ENCODE measurements at places on chromosomes 7 and 10.

GRCh38 chr10:22379059-22379458 lies 33.8 kb downstream of the SPAG6 start:
- DNase-seq = no peak

- peak; percentile 94 for DNase-seq
Observed at GRCh38 chr10:22816298-22816653, 101.9 kb upstream of the PIP4K2A start.

GRCh38 chr10:91756286-91756685 lies 41.9 kb upstream of the TNKS2 start:
- no peak for DNase-seq

GRCh38 chr7:116653204-116653603 lies 18.8 kb upstream of the MET start:
- DNase-seq = peak; percentile 80

DNA sequence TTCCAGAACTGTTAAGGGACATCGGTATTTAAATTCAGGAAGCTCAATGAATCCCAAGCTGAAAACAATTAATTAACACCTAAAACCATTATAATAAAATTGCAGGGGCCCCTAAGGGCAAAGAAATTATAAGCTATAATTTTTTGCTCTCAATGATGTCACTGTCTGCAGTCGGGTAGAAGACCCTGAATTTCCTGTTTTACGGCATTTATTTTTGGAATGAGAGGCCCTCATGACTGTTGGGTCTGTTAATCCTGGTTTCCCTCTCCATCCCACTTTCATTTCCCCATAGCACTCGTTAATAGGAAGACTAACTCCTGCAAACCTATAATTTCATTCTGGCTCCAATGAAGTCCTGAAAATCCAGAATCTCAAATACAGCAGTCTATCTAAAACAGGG lies 25.8 kb upstream of the GPR37 start:
- peak; percentile 57 for DNase-seq

DNA sequence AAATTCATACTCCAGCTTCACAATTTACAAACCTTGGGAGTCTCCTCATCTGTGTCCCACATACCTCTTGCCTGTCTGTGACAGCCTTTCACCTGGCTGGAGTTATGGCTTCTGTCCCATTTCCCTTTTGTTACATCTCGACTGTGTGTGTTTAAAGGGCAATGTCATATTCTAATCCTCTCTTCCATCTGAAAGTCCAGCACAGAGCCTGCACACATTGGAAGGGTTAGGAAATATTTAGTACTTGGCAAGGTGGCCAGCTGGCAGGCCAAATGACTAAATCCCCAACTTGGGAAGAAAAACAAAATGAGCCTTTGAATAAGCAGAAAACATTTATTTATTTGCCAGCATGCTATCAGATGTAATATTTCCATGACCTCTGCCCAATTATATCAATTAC lies 120.1 kb upstream of the STK17A start:
- no peak for DNase-seq

- DNase-seq = no peak
Observed at GRCh38 chr7:33816106-33816505, 89.2 kb upstream of the BMPER start.

GRCh38 chr10:81961451-81962184 lies 86.6 kb downstream of the NRG3 start:
- no peak for DNase-seq

- DNase-seq = peak; percentile 71
Observed at GRCh38 chr7:83976302-83976701, 218.3 kb downstream of the SEMA3A start.

- DNase-seq = peak; percentile 84
Observed at GRCh38 chr7:103752995-103753394, 236.5 kb downstream of the RELN start.

- no peak for DNase-seq
Observed at GRCh38 chr10:69181433-69181832, 1.4 kb downstream of the SUPV3L1 start.

DNA sequence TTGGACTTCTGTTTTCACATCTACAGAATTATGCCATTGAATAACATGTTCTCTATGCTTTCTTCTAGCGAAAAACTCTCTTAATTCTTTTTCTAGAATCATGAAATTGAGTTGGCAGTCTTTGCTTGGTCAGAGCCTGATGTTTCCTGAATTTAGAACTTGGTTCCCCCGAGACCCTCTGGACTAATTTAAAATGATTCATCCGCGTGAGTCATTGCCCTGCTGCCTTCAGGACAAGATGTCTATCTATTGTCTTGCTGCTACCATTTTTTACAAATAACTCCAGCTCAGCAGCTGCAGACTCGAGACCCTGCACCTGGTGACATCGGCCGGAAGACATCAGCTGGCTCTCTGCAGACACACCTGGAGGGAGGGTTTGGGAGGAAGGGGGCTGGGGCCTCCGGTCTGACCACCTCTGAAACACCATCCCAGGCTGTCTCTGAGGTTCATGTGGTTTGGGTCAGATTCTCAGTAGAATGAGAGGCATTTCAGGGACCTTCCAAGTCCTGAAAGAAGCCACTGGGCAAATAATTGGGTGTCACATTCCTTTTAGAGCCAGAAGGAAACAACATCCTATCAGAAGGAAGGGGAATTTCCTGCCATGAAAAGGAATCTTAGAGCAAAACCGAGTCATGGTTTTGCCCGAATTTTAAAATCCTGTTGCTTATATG lies 20.9 kb upstream of the KLF6 start:
- DNase-seq = peak; percentile 96

DNA sequence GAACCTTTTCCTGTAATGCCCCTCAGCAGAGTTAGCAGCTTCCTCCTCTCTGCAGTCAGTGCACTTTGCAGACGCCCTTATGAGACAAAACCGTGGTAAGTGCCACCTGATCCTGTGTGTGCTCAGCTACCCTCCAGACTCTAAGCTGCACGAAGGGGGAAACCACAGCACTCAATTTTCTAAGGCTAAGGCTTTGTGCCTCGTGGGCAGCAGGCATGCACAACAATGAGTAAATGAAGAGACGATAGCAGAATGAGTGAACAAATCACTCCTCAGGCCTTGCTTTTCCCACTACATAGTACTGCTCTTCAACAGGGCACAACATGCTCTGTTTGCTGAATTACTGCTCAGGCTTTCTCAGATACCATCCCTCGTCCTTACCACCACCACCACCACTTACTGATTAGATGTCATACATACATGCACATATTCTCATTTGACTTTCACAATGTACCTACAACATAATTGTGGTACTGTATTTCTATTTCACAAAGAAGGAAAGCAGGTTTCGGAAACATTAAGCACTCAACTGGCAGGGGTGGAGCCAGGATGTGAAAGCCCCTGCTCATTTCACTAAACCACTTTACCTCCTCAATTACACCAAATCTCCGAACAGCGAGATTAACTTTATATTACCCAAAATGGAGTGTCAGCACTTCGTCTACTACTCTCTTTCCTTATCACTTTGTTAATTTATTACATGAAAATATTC lies 85.4 kb downstream of the ICA1 start:
- DNase-seq = no peak
